ENCODE measurements at places on chromosomes 2 and 18.
A peak's percentile ranks its signal among the peaks of the same experiment; 100 is the strongest.

DNA sequence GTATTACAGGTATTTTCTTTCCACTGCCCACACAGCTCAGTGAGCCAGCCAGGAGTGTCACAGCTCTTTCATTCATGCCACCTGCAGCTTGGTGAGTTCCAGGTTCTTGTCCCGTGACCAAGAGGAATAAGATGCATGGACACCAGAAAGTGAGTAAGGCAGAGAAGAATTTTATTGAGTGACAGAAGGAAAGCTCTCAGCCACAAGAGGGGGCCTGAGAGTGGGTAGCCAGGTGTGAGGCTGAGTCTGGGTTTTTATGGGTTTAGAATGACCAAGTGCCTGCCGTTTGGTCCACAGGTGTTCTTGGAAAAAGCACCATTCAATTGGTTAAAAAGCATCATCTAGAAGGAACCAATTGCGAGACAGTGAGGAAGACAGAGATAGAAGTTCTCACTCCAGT, 1097.1 kb upstream of the SLC39A10 start:
- no peak for DNase-seq

DNA sequence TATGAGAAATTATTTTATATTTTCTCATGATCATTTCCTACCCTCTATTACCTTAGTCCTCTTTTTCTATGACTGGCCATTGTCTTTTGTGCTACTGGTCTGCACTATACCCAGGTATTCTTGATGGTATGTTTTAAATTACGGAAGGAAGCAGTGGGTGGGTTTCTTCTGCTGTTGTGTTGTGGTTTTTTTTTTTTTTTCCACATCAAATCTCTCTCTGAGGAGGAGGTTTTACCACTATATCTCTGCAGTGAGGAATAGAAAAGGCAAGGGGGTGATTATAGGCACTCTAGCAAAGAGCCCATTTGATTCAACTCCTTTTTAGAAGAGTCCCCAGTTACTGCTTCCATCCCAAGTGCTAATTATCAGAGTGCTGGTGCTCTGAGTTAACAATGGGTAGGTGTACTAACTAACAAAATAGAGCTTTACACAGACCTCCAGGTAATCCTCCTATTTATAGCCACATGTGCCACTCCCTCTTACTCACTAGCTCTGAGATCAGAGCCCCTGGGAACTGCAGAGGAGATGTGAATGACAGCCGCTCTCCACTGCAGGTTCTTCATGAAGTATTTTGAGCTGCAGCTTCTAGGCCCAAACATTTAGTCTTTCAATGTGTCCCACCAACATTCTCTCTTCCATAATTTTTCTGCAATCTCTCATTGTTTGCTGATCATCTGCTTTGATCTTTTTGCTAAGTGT, 301.6 kb upstream of the GULP1 start:
- no peak for DNase-seq

DNA sequence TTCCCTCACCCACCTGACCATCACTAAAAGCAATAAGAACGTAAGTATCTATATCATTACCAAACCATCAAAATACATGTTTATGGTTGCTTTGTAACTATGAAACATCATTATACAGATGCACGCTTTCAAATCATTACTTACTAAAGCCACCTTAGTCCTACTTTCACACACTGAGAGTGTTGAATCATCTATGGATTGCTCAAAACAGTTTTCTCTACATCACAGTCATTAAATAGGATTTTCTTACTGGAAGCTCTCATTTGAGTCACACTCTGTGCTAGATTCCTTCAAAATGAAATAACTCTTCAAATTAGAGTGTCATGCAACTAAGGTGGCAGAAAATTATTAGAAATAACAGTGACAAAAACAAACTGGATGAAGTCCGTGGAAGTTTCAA, 878.4 kb downstream of the CPS1 start:
- DNase-seq: no peak

GRCh38 chr2:106269591-106270291, 75.6 kb upstream of the UXS1 start:
- peak; percentile 18 for DNase-seq

DNA sequence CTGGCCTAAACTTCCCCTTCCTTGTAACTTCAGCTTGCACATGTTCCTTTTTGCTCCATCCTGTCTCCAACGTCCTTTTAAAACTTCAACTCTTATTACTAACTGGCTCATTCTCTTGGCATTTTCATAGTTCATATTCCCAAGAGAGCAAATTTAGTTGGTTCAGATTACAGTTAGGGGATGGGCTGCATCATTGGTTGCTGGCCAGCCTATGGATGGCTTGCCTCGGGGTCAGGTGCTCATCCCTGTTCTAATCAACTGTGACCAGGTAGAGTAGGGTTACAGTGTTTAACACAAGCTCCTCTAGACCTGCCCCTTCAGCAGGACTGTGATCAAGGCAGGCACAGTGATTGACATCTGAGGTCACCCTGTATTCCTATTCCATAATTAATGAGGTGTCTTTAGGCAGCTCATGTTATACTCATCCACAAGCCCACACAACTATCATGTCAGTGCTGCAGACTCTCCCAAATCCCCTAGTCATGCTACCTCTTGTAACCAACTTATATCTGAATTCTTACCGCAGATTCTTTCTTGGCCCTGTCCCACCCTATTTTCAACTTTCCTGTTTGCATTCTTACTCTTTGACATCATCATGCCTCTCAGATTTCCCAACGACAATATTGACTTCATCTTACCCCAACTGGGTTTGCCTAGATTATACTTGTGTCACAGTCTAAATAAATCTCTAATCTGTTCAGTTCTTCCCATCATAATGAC, 293.3 kb downstream of the MTX2 start:
- DNase-seq: no peak

DNA sequence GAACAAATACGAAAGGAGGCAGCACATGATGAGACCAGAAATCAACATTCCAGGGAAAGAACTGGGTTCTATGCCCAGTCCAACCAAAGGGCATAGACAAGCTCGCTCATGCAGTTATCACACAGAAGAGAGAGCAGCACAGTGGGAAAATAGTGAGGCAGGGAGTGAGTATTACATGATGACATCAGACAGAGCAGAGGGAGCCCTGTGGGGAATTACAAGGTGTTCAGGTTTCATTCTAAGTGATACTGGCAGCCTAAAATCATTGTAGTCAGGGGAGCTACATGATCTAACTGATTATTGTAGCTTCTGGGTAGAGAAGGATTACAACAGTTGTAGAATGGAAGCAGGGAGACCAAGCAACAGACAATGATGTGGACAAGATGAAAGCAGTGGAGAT, 658.5 kb downstream of the ARHGAP15 start:
- no peak for DNase-seq

- DNase-seq: no peak
These were observed 693.4 kb upstream of the ID2 start for GRCh38 chr2:7988440-7988839.

All from CD4-positive, alpha-beta T cell treated with Interleukin-21 for 1 hour (primary cell).